ENCODE measurements at places on chromosomes 4 and X.

DNA sequence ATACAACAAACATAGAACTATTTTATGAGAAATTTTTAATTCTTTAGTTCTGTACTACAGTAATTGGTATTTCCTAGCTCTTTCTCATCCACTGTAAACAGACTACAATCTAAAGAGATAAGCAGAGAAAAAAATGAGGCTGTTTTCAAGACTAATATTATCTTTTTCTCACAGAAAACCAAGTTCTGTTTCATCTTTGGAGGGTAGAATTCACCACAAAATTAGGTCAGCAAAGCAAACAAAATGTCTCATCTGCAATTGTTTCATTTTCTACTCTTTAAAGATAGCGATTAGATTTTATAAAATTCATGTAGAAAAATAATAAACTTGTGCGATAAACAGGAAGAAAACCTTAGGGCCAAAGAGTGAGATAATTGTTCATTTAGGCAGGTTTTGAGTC lies 10.8 kb downstream of the APOO start:
- DNase-seq = no peak

- no peak for DNase-seq
Observed at GRCh38 chr4:127732623-127733328, 2.6 kb downstream of the SLC25A31 start.

DNA sequence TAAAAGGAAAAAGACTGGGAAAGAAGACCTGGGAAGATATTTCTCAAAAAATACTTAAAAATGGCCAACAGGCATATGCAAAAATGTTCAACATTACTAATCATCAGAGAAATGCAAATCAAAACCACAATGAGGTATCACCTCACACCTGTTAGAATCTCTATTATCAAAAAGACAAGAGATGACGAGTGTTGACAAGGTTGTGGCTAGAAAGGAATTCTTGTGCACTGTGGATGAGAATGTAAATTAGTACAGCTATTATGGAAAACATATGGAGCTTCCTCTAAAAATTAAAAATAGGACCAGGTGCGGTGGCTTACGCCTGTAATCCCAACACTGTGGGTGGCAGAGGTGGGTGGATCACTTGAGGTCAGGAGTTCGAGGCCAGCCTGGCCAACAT lies 50.0 kb downstream of the C4orf46 start:
- DNase-seq = no peak

DNA sequence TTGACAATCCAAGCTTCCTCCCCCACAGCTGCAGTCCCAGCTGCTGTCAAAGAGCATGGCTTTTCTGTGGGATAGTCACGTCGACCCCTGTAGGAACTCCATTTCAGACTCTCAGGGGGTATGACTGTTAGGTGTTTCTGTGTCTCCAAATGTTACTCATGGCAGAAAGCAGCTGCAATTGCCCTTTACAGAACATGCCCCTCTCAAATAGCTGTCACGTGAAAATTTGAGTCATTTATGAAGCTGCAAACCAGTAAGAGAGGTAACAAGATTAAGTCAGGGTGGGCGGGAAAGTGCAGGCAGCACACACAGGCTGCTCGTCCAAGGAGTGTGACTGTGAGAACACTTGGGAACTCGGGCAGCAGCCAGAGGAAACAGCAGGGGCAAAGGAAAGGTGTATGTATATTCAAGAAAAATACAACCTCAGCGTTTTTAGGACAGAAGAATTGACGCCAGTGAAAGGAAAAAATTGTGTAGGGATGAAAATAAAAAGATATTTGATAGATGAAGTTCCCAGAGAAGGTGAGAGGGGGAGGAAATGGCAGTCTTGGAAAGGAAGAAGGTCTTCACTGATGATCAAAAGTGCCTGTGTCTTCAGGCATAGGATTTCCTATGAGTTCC lies 66.5 kb upstream of the TMEM184C start:
- DNase-seq = no peak

GRCh38 chr4:187128222-187128621 lies 404.6 kb upstream of the FAT1 start:
- no peak for DNase-seq

DNA sequence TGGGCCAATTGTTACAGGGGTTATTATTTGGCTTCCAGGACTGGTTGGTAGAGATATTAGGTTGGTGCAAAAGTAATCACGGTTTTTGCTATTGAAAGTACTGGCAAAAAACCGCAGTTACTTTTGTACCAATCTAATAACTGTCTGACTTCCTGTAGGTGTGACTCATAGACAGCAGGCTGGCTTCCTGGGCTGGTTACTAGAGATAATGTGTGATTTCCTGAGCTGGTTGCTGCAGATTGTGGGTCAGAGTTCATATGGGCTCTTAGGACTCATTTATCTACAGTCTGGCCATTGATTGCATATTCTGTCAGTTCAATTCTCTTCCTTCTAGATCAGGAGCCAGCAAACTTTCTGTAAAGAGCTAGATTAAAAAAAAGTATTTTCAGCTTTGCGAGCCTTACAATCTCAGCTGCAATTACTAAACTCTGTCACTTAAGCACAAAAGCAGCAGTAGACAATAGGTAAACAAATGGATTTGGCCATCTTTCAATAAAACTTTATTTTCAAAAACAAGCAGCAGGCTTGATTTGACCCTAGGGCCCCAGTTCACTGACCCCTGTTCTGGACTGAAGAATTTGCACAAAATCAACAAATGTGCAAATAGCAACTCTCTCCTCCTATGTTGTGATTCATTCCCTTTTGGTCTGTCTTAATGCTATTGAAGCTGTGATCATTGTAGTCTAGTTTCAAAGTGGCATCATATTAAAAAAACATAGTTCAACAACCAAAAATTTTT lies 50.8 kb upstream of the BOD1L1 start:
- DNase-seq = no peak

DNA sequence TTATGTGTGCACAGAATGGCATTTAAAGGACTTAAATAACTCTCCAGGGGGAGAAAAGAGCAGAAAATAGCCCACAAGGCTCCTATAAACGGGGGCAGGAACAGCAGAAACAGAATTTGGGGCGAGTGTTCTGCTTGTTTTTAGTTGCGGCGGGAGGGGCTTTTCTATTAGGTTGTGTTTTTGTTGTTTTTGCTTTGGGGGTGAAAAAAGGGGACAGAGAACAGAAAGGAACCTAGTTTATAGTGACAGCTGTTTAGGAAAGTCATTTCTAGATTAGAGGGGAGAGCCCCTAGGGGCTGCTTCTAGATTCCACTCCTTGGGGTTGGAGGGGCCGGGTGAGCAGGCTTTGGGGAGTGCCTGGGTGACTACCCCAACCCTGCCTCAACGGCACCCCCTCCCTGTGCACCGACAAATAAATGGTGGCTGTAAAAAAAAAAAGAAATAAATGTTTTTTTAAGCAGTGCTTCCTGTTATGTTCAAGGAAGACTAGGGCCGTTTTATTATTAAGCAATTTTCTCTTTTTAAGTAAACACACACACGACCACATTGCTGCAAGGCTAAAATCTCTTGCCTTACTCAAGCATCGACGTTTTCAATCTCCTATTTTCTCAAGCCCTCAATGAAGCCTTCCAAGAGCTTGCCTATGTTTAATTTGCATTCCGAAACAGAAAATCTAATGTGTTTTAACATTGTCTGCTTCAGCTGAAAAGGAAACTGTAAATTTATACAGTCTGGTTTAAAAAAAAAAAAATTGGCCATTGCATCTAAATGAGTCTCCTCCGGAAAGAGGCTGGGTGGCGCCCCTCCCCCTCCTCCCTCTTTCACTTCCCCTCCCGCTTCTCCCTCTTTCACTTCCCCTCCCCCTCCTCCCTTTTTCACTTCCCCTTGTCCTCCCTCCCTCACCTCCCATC lies 123.3 kb upstream of the TBL1X start:
- no peak for DNase-seq

GRCh38 chrX:45614853-45615252 lies 414.2 kb upstream of the DIPK2B start:
- no peak for DNase-seq

DNA sequence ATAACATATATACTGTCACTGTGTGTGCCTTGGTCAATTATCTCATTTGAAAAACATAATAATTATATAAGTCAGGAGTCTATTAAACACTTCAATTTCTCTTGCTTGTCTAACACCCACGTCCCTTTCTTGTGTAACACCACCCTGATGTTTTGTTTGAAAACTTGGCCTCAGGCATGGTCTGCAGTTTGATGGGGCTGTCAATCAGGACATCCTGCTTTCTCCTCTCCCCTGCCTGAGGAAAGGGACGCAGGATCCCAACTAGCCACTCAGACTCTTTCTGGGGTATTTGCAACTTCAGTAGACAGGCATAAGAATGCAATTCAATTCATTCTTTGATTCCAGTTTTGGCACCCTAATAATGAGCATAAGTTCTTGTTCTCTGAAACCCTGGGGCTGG lies 48.8 kb downstream of the DKK2 start:
- DNase-seq = no peak

Data from activated CD4-positive, alpha-beta T cell treated with anti-CD3 and anti-CD28 coated beads for 1 hour (primary cell).